Cortex of kidney (tissue), 1 donor: ENCODE measurements at places on chromosomes 3 and 15.

DNA sequence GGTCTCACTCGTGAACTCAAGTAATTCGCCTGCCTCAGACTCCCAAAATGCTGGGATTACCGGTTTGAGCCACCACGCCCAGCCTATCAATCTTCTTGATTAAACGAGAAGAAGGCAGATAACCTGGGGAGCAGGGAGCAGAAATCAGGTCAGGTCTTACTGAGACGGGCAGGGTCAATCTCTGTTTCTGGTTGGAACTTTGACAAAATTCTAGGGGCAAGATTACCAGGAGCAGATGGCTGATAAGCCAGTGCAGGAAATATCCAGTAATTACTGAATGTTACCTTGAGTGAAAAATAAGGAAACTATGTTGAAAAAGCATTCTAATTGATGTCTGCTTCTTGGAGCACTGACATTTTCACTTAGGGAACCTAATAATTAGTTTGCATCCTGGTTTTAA, 24.4 kb upstream of the GOLM2 start:
- no peak for DNase-seq

- DNase-seq: no peak
Observed at GRCh38 chr3:62835554-62836236, 39.5 kb downstream of the CADPS start.

- DNase-seq: no peak
Observed at GRCh38 chr3:124860599-124860998, 26.6 kb downstream of the ITGB5 start.

- no peak for DNase-seq
Observed at GRCh38 chr15:26084771-26085170, 221.6 kb upstream of the ATP10A start.

DNA sequence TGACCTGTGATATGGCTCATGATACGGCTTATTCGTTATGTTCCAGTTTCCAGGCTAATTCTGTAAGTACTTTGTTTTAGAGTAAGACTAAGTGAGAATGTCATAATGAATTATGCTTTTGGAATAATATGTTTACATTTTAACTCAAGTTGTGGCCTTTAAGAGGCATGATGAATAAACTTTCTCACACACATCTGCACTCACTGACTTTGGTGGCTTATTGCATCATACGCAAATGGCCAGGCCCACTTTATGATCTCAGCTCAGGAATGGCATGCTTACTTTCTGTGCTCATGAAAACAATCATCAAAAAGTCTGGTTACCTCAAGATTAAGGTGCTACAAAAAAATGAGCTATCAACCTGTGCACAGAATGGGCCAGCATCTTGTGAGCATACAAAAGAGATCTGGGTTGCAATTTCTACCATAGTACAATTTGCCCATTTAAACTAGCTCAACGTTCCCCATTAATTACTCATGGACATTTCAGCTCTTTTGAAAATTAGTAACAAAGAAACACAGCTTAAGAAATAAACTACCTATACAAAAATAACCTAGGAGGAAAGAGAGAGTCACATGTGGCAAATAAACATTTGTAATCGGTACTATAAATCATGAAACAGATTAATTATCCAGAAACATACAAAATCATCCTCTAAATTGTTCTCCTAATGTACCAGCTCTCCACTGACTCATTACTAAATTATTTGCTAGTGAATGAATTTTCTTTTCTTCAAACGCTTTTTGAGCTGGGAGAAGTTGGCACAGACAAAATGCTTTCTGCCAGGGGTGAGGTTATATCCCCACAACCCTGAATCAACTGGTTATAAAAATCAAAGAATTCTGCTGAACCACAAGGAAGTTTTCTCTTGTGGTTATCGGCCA, 439.0 kb upstream of the ADAMTS9 start:
- no peak for DNase-seq

- no peak for DNase-seq
Observed at GRCh38 chr3:26369133-26369532, 253.4 kb upstream of the LRRC3B start.

GRCh38 chr3:144815655-144816054, 844.0 kb downstream of the DIPK2A start:
- DNase-seq: no peak

DNA sequence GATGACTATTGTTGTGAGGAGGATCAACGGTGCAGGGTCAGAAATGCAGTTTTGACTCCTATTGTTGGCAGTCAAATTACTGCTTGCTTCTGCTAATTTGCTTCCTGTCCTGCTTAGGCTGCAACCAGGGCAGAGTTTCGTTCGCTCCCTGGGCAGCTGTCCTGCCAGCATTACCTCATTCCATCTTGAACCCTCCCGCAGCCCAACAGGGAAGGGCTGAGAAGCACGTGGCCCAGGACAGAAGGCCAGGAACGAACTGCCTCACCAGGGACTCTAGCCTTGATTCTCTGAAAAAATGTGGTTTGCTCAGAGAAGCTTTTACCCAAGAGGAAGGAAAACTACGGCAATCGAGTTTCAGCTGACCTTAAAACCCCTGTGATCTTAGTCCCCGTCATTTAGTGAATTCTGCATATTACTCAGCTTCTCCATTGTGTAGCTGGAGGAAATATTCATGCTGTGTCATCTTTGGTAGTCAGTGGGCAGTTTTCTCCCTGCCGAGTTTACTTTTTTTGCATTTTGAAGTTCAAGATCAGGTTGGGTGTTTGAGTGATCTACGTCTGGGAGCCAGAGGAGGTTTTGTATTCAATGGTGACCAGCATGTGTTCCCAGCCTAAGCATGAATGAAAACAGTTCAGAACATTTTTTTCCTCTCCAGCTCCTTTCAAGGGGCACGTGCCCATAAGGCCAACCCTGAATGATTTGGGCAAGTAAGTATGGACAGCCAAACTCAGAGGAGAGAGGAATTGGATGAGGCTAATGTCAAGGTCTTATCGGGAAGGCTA, 23.0 kb downstream of the TLNRD1 start:
- no peak for DNase-seq

- DNase-seq: no peak
Observed at GRCh38 chr3:56753206-56753820, 48.4 kb downstream of the ARHGEF3 start.
